ENCODE measurements at places on chromosomes 1 and 21. TPM values are rescaled to one million over a fixed set of nuclear protein-coding genes. Genes with fewer than 3 reads are reported as not detected.

The RNU1-3 gene
- 13,128 TPM for total RNA-seq

The CFHR5 gene
- not detected for total RNA-seq

The KIF17 gene
- 8.9 TPM for total RNA-seq

The LENEP gene
- total RNA-seq = 2.3 TPM

The NR1I3 gene
- 2.6 TPM for total RNA-seq

The FAM229A gene
- 3.8 TPM for total RNA-seq

The TEDDM1 gene
- 0.27 TPM for total RNA-seq

The OPTC gene
- total RNA-seq = not detected

The HUNK gene
- total RNA-seq = 6.5 TPM

The PRR9 gene
- total RNA-seq = not detected

The AMY1C gene
- total RNA-seq = not detected

The NR0B2 gene
- not detected for total RNA-seq

The SPRR2E gene
- not detected for total RNA-seq

The OR10J5 gene
- not detected for total RNA-seq

The CASZ1 gene
- 12.4 TPM for total RNA-seq

The GNG4 gene
- 3.8 TPM for total RNA-seq

The SMIM11 gene
- 12.9 TPM for total RNA-seq

The AMY2A gene
- total RNA-seq = not detected

The HPCAL4 gene
- total RNA-seq = 30.1 TPM

The ZC3H12A gene
- 7.2 TPM for total RNA-seq

The GLMP gene
- total RNA-seq = 29.0 TPM

The PLPPR4 gene
- 15.8 TPM for total RNA-seq

The AKR1A1 gene
- 98.5 TPM for total RNA-seq

The COL11A1 gene
- 34.2 TPM for total RNA-seq

The CELA2B gene
- not detected for total RNA-seq

The LCE2A gene
- total RNA-seq = not detected

The BCAN gene
- total RNA-seq = 25.1 TPM

The BGLAP gene
- total RNA-seq = 1.00 TPM

The NPR1 gene
- 0.85 TPM for total RNA-seq

The C1orf159 gene
- total RNA-seq = 7.2 TPM

The SLC45A1 gene
- 0.66 TPM for total RNA-seq

The CLDN8 gene
- not detected for total RNA-seq

The PERM1 gene
- not detected for total RNA-seq

The CYYR1 gene
- 7.3 TPM for total RNA-seq

The MEX3A gene
- total RNA-seq = 55.1 TPM

The B3GALT5 gene
- 2.8 TPM for total RNA-seq

The SHE gene
- 2.2 TPM for total RNA-seq

The DNALI1 gene
- total RNA-seq = 0.90 TPM

The TNFRSF1B gene
- total RNA-seq = 0.91 TPM

The GIPC2 gene
- total RNA-seq = 0.23 TPM

The C1orf185 gene
- not detected for total RNA-seq

The SELP gene
- not detected for total RNA-seq

The DYNLT5 gene
- total RNA-seq = 3.4 TPM

The GBP5 gene
- total RNA-seq = 1.2 TPM

The AKT3 gene
- 11.6 TPM for total RNA-seq

The SLAMF7 gene
- 0.13 TPM for total RNA-seq

The OR13G1 gene
- 0.39 TPM for total RNA-seq

The MCOLN3 gene
- total RNA-seq = 17.2 TPM

The GFI1 gene
- 0.13 TPM for total RNA-seq

The SPAG17 gene
- 15.5 TPM for total RNA-seq

The DNAJC6 gene
- total RNA-seq = 23.9 TPM

The ITLN2 gene
- 1.3 TPM for total RNA-seq

The LAD1 gene
- total RNA-seq = 0.66 TPM

The TXNIP gene
- total RNA-seq = 736 TPM

The GSTM5 gene
- total RNA-seq = 0.58 TPM

The C2CD2 gene
- total RNA-seq = 4.6 TPM

The NLRP3 gene
- 0.46 TPM for total RNA-seq

The HMGCS2 gene
- total RNA-seq = 0.19 TPM

The DNASE2B gene
- not detected for total RNA-seq

All from motor neuron (in vitro differentiated cells).